Motor neuron (in vitro differentiated cells): ENCODE measurements at places on chromosomes 2 and 18. TPM values are rescaled to one million over a fixed set of nuclear protein-coding genes. Genes with fewer than 3 reads are reported as not detected.

GRCh38 chr2:172599947-172600346 is 44.1 kb downstream of the PDK1 start:
- ATAC-seq = no peak

The POMC gene
- total RNA-seq = not detected in 2 replicates

DNA sequence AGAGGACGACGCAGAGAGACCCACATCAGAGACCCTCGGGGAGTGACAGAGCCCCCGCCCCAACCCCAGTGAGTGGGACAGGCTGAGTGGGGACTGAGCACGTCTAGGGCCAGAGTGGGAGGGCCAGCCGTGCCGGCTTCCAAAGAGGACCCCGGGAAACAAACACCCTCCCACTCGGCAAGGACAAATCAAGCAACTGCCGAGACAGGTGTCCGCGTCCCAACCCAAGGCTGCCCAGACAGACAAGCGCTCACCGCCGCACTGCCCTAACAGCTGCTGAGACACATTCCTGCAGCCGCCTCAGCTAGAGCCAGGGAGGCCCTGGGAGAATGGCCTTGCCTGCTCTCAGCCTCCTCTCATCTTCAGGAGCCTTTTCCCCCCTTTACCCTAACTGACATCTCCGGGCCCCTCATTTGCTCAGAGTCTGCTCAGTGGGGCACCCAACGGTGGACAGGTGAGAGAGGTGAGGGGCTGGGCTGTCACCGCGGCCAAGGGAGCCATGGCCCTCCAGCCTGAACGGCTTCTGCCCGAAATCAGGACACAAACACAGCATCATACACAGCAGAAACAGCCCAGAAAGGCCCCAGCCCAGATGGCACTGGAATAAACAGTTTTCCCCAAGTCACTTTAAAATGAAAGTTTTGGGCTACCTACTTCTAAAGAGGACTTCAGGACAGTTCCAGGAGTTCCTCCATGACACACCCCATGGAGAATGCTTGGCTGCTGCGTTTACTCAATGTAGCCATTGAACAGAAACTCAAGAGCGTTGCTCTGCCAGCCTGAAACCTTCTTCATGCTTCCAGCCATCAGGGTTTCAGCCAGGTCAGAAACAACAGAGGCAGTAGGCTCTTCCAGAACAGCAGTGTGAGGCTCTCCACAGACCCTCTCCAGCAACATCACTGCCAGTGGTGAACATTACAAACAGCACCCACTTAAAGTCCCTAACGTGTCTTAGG is 23.6 kb downstream of the SLC66A2 start:
- no peak for ATAC-seq

DNA sequence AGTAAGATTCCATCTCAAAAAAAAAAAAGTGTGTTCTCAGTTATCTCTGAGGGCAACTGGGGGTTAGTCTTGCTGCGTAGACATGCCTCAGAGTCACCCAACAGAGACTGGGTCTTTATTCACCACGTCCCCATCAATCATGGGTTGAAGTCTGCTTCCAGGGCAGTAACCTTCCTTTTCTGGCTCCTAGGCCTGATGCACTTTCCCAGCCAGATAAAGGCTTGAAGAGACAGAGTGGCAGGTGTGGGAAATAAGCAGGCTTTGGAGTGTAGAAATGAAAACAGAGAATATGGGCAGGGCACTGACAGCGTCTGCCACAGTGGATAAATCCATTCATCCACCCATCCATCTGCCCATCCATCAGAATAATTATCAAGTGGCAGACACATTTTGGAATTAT is 134.1 kb upstream of the LGALSL start:
- no peak for ATAC-seq

GRCh38 chr2:71857636-71858035 is 290.0 kb downstream of the CYP26B1 start:
- no peak for ATAC-seq

The STPG4 gene
- 0.50 and 0.89 TPM in 2 replicates for total RNA-seq

The SIX3 gene
- total RNA-seq = 0.13 TPM in 1 of 2 replicates, not detected in the other

DNA sequence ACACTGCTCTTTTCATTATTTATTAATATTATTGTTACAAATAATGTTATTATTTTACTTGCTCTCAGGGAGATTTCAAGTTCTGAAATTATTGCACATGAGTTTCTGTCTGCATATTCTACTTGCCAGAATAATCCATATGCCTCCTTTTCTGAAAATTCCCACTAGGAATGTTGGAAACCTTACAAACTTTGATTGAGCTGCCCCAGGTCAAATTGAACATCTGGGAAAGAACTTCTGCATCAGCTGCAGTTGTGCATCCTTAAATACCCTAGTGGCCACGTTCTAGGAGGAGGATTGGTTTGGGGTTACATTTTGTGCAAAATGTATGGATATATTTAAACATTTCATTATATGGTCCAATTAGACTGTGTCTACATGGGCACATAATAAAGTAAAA is 1302.7 kb upstream of the PIK3C3 start:
- ATAC-seq = no peak

- peak; percentile 90 for ATAC-seq
Observed at GRCh38 chr2:179351057-179351456, 86.4 kb upstream of the SESTD1 start.

GRCh38 chr2:18883616-18884456 is 294.5 kb upstream of the NT5C1B start:
- peak; percentile 53 for ATAC-seq

The CYP26B1 gene
- 1.8 and 1.9 TPM in 2 replicates for total RNA-seq

DNA sequence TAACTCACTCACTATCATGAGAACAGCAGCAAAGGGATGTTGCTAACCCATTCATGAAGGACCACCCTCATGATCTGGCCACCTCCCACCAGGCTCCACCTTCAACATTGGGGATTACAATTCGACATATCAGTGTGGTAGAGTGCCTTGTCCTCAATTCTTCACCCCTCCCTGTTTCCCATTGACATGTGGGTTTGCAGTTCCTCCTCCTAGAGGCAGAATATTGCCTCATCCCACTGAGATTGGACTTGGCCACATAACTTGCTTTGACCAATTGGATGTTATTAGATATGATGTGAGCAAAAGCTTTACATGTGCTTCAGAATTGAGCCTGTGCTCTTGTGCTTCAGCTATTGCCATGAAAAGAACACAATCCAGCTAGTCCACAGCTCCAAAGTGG is 217.0 kb upstream of the CXCR4 start:
- no peak for ATAC-seq

DNA sequence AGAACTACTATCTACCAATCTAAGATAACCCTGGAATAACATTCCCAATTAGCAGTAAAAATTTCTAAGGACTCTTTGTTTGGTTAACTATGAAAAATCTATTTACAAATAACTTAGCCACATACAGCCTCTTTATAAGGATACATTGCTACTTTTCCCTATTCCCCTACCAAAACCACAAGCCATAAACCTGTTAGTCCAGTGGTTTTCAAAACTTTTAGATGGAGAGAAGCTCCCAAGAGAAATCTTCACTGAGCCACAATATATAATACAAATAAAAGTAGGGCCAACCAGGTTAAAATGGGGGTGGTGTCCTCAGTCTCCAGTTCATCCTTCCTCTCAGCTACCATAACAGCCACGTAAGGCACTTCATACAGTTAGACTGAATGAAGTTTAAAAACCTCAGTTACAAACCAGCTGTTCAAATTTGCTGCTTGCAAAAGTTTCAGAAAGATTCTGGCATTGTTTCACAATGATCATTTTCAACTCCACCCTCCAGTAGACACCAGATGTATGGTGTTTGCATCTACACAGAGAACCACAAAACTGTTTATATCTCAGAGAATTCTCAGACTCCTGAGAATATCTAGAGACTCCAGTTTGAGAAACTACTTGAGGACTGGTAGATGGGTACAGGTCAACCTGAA is 26.0 kb downstream of the SOS1 start:
- peak; percentile 62 for ATAC-seq

The HOXD4 gene
- 16.3 and 28.6 TPM in 2 replicates for total RNA-seq

DNA sequence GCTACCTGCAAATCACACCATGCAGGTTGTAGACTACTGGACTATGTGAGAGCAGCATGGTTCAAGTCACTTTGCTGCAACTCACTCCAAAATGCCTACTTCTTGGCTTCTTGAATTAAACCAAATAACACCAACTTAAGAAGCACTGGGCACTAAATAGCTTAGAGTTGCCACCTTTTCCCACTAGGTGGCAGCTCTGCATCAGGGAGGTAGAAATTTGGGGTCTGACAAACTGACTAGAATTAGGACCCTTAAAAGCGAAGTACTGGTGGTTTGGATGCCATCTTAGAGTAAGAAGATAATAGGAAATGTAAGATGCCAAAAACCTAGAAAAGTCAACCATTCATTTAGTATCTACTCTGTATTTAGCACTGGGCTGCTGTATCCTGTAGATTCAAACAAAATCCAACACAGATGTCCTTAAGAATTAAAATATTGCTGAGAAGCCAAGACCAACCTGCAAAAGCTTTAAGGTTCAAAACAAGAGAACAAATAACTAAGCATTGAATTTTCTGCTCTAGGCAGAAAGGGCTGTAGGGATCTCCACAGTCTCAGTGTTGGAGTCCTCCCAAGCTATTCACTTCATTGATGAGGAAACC is 65.5 kb downstream of the CCBE1 start:
- no peak for ATAC-seq

- peak; percentile 89 for ATAC-seq
Observed at GRCh38 chr2:206442833-206443734, at the start of gene ADAM23. ADAM23 (plus strand) TSS chr2:206443532; CDS start chr2:206443867, 335 bp downstream.

The CHAC2 gene
- 4.8 TPM in 2 replicates for total RNA-seq
